ENCODE measurements at places on chromosomes 5 and 9.

- DNase-seq, result no peak
These were observed 675.9 kb upstream of the ZNF608 start for GRCh38 chr5:125422342-125422741.

DNA sequence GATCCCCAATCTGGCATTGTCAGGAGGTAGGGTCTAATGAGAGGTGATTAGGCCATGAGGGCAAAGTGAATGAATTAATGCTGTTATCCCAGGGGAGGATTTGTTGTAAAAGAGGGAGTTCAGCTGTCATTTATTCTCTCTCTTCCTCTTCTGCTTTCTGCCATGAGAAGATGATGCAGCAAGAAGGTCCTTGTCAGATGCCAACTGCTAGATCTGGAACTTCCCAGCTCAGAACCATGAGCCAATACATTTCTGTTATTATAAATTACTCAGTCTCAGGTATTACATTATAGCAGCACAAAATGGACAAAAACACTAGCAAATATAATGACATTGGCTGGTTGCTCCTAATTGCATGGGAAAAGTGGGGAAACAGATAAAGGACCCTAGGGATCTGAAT lies 15.6 kb upstream of the BICD2 start:
- DNase-seq, result no peak

- no peak for DNase-seq
These were observed 761.4 kb upstream of the TYRP1 start for GRCh38 chr9:11931751-11932150.

- DNase-seq, result no peak
These were observed 18.6 kb upstream of the SHISAL2B start for GRCh38 chr5:64671678-64672077.

Measured in hippocampal formation (tissue), 2 donors.